Endothelial cell (in vitro differentiated cells): ENCODE measurements at places on chromosomes 4 and X. TPM values are rescaled to one million over a fixed set of nuclear protein-coding genes. Genes with fewer than 3 reads are reported as not detected.
A peak's percentile ranks its signal among the peaks of the same experiment; 100 is the strongest.

MYOZ2 gene
- not detected for total RNA-seq

PPARGC1A gene
- 11.4 TPM for total RNA-seq

MXRA5 gene
- total RNA-seq, result 4.3 TPM

DNA sequence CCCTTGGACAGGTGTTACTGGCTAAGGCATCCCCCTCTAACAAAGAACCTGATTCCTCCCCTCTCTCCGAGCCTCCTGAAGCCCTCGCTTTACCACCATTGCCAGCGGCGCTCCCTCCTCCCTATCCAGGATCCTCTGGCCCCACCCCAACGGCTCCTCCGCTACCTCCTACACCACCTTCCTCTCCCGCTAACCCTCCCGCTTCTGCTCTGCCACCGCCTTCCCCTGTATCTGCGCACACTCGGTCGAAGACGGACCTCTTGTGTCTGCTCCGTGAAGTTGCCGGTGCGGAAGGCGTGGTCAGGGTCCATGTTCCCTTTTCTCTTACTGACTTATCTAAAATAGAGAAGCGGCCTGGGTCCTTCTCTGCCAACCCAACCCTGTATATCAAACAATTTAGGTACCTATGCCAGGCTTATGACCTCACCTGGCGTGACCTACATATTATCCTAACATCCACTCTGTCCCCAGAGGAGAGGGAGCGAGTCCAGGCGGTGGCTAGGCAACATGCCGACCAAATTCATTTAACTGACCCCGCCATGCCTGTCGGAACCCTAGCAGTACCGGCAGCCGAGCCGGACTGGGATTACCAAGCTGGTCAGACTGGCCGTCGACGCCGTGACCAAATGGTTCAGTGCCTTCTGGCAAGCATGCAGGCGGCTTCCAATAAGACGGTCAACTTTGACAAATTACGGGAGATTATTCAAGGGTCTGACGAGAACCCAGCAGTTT, 958.9 kb downstream of the RPA4 start:
- no peak for DNase-seq

- no peak for DNase-seq
Observed at GRCh38 chr4:169116270-169116901, 106.3 kb upstream of the CBR4 start.

DNA sequence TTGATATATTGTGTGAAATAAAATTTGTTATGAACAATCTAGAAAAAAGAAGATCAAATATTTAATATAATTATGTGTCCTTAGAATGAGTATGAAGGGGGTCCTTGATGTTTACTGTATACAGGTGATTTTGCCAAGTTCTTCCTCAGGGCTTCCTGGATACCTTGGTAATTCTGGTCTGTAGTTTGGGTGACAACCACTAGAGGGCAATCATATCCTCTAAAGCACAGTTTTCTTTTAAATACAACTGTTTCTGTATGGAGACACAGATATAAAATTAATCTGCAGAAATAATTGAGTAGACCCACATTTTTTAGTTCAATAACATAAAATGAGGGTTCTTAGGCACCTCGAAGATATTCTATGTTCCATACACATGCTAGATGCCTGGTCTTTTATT, 157.7 kb downstream of the SPANXN1 start:
- DNase-seq, result peak; percentile 19

- no peak for DNase-seq
Observed at GRCh38 chrX:72054779-72055489, 76.8 kb downstream of the RTL5 start.

DNA sequence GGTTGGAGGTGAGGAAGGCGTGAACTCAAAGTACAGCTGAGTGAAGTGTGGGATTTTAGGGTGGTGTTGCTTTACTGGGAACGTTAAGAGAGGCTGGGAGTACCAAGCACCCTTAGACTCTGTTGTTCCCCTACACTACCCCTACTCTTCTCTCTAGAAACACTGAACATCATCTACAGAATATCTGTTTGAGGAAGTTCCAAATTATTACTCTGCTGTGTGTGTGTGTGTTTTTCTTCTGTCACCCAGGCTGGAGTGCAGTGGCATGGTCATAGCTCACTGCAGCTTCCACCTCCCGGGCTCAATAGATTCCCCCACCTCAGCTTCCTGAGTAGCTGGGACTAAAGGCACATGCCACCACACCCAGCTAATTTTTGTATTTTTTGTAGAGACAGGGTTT, 76.7 kb upstream of the AP1S2 start:
- no peak for DNase-seq

GRCh38 chrX:147738265-147738664, 173.5 kb upstream of the FMR1 start:
- DNase-seq, result no peak

DNA sequence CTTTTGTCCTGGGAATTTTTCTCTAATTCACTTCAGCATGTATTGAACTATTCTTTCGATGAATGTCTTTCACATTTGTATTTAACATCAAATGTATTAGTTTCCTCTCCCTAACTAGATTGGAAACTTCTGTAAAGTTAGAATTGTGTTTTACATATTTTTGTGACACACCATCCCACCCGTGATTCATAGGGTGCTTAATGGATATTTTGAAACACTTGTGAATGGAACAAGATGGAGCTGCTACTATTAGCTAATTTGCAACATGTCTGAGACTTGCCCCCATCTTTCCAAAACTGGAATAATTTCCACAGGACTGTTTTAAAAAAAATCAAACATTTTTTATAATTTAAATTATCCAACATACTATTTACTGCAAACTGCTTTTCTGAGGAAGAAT, 30.2 kb upstream of the GNPDA2 start:
- DNase-seq, result no peak

- no peak for DNase-seq
Observed at GRCh38 chr4:24778464-24779225, 16.7 kb upstream of the SOD3 start.
